ENCODE measurements at places on chromosomes 7 and 10.

GRCh38 chr7:70830060-70830395 is 301.9 kb upstream of the GALNT17 start:
- no peak for DNase-seq

DNA sequence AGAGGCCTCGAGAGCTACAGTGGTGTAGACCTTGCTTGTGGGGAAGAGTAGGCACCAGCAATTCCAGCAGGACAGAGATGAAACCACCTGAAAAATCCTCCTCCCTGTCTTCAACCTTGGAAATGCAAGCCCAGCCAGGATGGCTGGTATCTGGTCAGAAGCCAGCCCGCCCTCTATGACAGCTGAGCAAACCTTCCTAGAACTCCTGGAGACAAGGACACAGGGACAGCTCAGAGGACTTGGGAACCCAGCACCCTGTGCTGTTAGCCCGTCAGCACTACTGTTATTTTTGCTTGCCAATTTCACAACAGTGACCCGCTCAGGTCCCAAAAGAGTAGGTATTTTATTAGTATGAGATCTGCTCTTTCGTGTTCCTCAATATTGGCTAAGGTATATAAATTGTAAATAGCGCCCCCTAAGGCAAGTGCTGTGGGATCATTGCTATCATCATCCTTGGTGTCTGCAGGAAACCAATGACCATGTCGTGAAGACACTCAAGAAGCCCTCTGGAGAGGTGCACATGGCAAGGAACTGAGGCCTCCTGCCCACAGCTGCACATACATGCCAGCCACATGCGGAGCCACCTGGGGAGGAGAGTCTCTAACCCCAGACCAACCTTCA is 156.5 kb upstream of the CHST15 start:
- no peak for DNase-seq

- DNase-seq = no peak
These were observed 54.7 kb downstream of the STEAP1B start for GRCh38 chr7:22445140-22445743.

DNA sequence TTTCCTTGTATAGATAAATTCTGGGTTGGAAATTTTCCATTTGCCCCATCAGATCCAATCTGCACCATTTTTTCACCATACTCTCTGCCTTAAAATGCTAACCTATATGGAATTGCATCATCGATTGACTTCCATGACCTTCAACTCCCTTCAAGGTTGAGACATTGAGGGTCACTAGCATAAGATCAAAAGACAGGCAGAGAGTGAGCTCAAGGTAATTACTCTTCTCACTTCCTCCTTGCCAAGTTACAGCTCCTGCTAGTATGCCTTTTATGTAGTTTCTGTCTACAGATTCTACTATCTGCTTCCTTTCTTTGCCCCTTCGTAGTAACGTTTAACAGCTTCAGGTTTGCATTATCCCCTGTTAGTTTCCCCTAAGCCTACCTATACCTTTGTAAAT is 1127.7 kb upstream of the LRRTM3 start:
- no peak for DNase-seq

DNA sequence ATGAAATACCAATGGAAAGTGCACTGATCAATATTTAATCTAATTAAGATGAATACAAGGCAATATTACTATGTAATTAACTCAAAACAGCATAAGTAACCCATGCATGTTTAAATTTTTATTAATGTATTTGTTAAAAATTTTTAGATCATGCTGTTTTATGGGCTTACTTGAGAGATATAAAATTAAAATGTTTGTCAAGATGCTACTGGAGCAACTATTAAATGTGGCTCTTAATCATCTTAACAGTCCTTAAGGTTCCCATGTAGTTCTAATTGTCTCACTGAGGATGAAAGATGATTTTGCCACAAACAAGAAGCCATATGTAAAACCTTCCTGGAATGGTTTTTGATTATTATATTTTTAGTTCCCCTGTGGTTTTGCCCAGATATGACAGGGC is 897.1 kb downstream of the KCNMA1 start:
- DNase-seq = no peak

GRCh38 chr10:128930515-128930914 is 536.5 kb upstream of the MGMT start:
- no peak for DNase-seq

DNA sequence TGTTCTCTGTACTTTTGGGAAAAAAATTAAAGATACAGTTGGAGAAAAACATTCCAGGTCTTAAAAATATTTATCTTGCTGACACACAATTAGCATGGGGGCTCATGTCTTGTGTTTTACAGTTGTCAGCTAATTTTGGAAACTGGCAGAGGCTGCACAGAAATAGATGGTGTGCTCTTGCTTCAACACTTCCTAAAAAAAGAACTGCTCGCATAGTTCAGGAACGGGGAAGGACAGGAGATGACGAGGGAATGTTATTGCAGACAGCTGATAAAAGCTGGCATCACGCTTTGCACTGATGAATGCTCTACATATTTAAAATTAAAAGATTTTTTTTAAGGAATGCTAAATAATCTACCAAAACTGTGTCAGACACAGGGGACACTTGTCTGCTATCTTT is 103.5 kb upstream of the CELF2 start:
- DNase-seq = no peak

GRCh38 chr10:121435099-121435875 is 163.0 kb downstream of the FGFR2 start:
- DNase-seq = no peak

Measured in activated naive CD4-positive, alpha-beta T cell (primary cell).